ENCODE measurements at places on chromosomes 1 and 21.

GRCh38 chr1:229295745-229296144, 24.8 kb downstream of the RAB4A start:
- no peak for DNase-seq

DNA sequence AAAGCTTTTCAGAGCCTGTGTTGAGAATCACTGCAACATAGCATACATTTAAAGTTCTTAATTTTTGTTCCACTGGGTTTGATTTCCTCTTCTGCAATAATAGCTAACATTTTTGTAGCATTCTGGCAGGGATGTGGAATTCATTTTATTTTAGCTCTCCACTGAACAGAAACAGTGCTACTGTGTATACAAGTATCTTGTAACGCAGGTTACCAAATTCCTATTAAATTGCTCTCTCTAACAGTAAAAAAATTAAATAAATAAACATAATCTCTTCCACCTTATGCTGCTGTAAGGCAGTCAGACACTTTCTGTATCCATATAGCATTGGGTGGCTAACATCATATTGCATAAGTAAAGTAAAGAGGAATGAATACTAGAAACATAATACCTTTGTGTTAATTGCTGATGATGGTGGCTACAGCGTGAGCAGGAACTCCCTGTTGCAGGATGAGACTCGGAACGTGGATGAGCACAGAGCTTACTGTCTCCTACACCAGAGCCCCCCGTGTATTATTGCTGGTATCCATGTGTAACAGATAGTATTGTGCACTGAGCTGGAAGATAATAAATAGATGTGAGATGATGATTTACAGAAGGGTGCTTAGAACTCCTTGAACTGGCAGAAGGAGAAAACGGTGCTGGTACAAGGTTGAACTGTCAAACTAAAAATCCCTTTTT, 276.9 kb upstream of the SNX7 start:
- DNase-seq: no peak

DNA sequence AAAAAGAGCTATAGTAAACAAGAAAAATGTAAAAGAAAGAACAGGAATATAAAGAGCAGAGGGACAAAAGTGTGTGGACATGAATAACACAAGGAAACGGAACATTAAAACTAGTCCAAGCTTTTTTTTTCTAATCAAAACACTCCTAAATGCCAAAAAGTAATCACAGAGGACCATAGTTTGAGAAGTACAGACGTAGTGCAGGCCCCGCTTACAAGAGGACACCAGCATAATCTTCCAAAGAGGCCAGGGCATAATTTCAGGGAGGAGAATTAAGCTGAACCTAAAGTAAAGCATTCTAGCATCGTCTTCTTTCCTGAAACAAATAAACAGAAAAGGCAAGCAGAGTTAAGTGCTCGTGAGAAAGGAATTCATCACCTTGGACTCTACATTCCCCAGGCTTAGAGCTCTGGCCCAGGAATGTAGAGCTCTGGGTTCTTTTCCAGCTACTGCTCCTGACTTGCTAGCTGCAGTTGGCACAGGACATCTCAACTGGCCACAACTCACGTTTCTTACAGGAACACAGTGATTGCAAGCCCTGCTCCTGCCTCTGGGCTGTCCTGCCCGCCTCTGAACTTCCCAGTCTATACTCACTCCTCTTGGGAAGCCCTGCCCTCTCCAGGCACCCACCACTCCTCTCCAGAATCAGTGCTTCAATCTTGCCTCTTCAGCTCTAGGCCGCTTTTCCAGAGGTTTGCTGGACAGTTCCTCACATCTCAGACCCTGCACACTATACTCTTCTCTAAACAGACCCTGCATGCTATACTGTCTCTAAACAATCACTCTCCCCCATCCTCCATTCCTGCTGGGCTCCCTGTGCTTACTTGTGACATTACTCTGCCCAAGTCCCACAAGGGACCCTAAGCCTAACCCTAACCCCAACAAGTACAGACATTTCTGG, 9.8 kb downstream of the RGS8 start:
- no peak for DNase-seq

- DNase-seq: no peak
These were observed 75.2 kb upstream of the ZC3H12A start for GRCh38 chr1:37399205-37399604.

DNA sequence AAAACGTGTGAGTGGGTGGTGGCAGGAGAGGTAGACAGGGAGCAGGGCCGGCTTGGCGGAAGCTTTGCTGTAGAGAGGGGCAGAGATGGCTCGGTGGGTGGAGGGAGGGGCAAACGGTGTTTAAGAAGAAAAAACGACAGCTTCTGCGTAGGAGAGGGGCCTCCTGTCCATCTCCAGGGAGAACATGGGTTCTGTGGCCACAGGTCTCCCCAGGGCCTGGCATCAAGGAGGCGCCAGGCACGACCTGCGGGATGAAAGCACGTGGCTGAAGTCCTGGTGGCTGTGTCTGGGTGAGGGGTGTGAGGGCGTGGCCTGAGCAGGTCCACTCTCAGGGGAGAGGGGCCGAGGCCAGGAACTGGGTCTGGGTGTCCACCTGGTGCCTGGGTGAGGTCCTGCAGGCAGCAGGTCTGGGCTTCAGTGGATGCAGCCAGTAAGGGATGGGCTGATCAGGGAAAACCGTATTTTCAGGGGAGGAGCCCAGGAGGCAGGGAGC, 940 bp upstream of the PRKCZ start:
- DNase-seq: no peak

DNA sequence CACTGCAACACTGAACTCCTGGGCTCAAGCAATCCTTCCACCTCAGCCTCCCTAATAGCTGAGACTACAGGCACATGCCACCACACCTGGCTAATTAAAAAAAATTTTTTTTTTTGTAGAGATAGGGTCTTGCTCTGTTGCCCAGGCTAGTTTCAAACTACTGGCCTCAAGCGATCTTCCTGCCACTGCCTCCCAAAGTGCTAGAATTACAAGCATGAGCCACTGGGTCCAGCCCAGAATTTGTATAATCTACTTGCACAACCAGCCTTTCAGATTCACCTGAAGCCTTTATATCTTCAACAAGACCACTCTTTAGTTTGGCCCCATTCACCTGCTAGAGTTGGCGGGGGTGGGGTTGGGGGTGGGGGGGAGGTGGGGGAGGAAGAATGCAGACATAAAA, 181.7 kb upstream of the LMO4 start:
- DNase-seq: no peak

GRCh38 chr1:210124736-210125135, 107.9 kb upstream of the SERTAD4 start:
- no peak for DNase-seq

DNA sequence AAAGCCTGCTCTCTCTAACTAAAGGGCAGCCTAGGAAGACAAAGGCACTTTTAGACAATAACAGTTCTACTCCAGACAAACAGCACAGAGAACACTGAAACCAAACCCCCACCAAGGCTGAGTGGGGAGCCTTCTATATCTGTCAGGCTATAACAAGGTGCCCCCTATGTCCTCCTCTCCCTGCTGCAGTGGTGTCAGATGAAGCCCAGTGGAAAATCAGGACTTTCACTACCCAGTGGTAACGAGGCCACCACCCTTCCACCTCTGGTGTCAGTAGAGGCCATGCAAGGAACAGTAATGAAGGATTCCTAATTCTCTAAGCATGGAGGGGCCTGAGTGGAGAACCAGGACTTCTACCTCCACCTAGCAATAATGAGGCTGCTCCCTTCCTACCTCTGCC, 83.7 kb downstream of the ZSWIM5 start:
- no peak for DNase-seq

- no peak for DNase-seq
These were observed 193.8 kb downstream of the ZC3H11B start for GRCh38 chr1:219419065-219419464.

DNA sequence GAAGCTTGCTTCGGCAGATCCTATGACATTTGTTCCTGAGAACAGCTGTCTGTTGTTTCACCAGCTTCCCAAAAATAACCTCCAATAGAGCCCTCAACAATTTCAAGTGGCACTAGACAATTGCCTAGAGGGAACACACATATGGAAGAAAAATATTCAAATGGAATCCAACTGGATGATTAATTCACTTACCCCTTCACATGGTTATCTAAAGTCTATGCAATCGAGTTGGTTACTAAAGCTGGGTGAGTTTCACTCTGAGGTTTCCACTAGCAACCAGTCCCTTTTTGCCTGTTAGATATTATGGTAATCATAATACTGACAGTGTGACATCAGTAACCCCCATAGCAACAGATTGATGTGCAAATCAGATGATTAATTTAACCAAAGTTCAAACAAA, at the start of gene LEMD1:
Gene LEMD1 (minus strand): TSS at position 259 of the 400 bp plus-strand sequence. CDS start 1,520 bp downstream, outside the sequence.
- DNase-seq: no peak

DNA sequence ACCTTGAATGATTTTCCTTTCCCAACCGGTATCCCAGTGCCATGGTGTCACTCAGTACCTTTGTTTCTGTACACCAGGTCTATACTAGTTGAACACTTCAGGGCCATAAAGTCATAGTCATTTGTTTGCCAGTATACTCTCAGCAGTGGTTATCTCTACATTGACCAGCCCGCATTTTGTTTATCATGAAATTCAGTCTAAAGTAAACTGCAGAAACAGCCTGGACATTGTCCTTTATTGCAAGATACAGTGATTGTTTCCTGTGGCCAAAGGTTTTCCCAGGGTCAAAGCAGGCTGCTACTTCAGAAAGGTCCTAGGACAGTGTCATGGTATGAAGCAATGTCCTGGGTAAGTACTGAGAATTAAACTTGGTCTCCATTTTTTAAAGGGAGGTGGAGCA, 407.4 kb downstream of the RWDD3 start:
- DNase-seq: no peak

DNA sequence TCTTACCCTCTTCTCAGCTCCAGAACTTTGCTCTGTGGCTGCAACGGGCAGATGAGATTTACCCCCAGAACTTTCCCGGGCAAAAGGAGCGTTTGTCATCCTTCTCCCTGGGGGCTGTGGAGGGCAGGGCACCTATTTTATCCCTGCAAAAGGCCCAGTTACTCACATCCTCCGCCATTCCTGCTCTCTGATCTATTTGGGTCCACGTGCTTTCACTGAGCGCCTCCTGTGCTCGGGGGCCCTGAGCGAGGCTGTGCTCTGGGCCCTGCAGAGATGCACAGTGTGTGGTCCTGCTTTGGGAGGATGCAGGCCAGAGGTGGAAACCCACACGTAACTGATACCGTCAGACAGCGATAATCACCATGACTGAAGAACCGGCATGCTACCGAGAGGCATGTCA, 2.4 kb upstream of the CSMD2 start:
- DNase-seq: no peak

GRCh38 chr1:22709227-22709626, 1.4 kb upstream of the EPHB2 start:
- DNase-seq: no peak

DNA sequence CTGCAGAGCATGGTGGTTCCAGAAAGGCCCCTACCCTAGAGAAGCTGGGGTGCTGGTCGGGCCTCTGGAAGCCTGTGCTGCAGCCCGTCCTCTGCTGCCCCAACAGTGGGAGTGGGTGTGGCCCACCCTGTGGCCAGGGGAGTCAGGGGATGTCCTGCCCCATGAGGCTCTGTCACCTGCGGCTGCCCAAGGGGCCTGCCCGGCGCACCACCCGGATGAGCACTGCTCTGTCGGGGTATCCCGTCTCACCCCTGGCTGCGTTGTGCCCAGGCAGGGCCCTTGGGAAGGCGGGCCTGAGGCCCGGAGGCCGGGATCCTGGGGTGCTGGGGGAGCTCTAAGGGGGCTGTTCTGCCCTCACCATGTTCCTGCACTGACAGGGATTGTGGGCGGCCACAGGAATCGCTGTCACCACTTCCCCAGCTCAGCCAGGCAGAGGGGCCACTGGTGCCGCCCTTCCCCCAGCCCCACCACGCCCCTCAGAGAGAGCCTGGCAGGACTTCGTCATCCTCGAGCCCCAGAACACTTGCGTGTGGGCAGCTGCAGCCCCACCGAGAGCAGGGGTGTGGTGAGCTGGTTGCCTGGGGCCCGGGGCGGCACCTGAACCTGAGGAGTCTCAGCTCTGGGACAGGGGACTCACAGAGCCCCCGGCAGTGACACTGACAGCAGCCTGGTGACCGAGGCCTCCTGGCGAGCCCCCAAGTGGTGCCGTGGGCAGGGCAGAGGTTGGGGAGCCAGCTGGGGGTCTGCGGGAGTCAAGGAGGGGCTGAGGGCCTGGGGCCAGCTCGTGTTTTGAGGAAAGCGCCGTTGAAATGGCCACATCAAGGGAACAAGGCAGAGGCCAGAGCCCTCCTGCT, 20.2 kb downstream of the PANK4 start:
- DNase-seq: no peak

GRCh38 chr1:242065813-242066212, 66.9 kb upstream of the MAP1LC3C start:
- no peak for DNase-seq

- DNase-seq: no peak
These were observed 20.6 kb upstream of the PRELP start for GRCh38 chr1:203454986-203455471.

DNA sequence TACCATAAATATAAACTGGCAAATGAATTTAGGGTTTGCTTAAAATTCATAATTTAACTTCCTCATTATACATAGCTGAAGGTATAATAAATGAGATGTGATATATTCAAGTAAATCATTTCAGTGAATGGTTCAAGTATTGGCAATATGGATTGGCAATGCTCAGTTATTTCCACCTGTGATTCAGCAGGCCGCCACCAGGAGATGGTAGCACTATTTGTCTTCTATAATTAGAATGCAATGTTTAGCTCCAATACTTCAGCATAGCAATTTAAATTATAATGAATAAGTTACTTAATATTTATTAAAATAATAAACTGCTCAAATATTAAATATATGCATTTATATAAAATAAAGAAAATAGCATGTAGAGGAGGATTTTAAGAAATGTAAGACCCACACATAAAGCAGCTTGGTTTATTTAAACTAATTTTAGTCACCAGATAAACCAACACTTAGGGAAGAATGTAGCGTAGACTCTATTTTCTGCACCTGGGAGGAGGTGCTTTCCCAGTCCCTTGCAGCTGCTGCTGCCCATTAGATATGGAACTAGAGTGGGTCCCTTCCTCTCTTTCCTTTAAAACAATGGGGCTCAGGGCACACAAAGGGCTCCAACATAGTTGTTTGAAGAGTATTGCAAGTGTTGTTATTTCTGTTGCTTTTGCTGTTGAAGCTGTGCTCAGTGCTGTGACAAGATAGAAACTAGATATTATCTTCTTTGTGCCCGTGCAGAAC, 62.1 kb downstream of the PLPPR4 start:
- no peak for DNase-seq
